Myocyte (in vitro differentiated cells): ENCODE measurements at places on chromosomes 16 and 17. TPM values are rescaled to one million over a fixed set of nuclear protein-coding genes. Genes with fewer than 3 reads are reported as not detected.

Gene CIBAR2
- total RNA-seq = not detected in 2 replicates

Gene KRTAP4-9
- total RNA-seq = not detected in 2 replicates

Gene SLC2A4
- total RNA-seq = 20.0 and 28.3 TPM in 2 replicates

Gene KIF18B
- 0.03 TPM in 1 of 2 replicates, not detected in the other for total RNA-seq

Gene VAT1L
- not detected in 2 replicates for total RNA-seq

Gene AARSD1
- total RNA-seq = 30.6 and 38.4 TPM in 2 replicates

Gene CCL7
- not detected in 2 replicates for total RNA-seq

- DNase-seq = no peak
Measured at GRCh38 chr16:1793578-1794220, at the start of gene IGFALS. TSS of gene IGFALS (minus strand) at chr16:1793705. CDS start at chr16:1793652, 53 bp downstream.

GRCh38 chr17:49573510-49574322, 2.0 kb upstream of the NXPH3 start:
- no peak for DNase-seq

GRCh38 chr17:59186850-59187249, 23.0 kb upstream of the SMG8 start:
- no peak for DNase-seq

DNA sequence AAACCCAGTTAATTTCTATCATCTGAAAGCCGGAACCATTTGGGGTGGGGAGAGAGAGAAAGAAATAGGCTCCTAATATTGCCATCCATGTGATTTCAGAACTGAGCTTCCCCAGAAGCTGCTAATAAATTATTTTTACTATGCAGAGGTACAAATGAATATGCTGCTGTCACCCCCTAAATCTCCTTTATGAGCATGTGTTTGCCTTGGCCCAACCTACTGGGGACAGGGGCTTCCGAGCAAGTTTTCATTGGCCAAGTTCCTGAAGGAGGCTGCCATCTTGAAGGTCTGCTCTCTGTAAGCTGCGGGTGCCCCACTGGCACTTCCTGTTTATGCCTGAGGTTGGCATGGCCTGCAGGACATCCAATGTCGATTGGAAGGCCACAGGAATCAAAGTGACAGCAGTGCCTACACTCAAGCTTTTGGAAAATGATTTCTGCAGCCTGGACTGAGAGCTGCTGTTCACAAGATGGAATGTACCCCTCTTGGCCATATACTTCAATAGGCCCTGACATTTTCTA, 194.7 kb downstream of the XYLT1 start:
- DNase-seq = no peak

GRCh38 chr16:1471569-1472194, 3.1 kb downstream of the CLCN7 start:
- no peak for DNase-seq

GRCh38 chr16:27723711-27724481, 174.0 kb downstream of the KATNIP start:
- DNase-seq = peak; percentile 69

- DNase-seq = no peak
Measured at GRCh38 chr17:78725448-78726021, 56.5 kb downstream of the CYTH1 start.

DNA sequence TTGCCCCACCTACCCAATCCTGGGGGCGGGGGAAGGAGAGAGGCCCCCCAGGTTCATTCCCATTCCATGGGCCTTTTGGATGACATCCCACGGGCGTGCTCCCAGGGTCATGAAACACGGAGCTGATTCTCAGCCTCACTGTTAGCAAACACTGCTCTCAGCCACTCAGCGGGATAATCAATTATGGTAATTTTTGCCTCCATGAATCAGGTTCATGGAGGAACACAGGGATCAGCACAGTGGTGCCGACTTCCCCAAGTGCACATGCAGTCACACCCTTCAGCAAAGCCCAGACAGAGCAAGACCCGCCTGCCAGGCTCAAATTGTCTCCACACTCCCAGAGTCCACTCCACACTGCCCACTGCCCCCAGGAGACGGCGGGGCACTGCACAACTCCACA, 164.6 kb downstream of the ENGASE start:
- DNase-seq = no peak

- DNase-seq = no peak
Measured at GRCh38 chr16:2702871-2703745, 16.9 kb downstream of the PRSS27 start.

DNA sequence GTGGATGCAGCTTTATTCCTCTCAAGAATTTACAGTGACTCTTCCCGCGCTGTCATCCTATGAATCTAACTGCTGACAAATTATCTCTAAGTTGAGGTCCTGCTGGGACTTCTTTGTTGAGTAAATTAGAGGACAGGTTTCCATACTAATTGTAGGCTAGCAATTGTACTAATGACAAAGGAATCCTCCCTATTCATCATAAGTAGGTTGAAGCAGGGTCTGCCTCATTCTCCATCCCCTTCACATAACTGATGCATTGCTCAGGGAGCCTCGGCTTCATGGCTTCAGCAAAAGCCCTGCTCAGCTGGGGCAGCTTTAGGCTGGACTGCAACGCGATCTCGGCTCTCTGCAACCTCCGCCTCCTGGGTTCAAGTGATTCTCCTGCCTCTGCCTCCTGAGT, 83.1 kb upstream of the IRX6 start:
- no peak for DNase-seq

GRCh38 chr16:82506692-82507670, 119.8 kb upstream of the CDH13 start:
- DNase-seq = peak; percentile 55

DNA sequence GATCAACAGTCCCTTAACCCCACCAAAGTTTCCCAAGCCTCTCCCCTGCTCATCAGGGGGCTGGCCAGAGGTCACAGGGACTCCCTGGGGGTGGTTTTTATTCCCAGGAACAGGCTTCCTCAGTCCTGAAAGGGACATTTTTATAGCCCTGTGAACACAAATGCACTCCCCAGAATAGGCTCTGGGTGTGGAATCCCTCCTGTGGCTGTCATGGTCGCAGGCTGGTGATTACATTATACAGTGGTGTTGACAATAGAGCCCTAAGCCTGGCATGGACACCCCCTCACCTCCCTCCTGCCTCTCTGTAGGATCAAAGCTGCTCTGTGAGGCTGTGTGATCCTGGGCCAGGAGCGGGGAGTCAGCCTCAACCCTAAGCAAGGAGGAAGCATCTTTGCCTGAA, 1.4 kb upstream of the CA4 start:
- no peak for DNase-seq

DNA sequence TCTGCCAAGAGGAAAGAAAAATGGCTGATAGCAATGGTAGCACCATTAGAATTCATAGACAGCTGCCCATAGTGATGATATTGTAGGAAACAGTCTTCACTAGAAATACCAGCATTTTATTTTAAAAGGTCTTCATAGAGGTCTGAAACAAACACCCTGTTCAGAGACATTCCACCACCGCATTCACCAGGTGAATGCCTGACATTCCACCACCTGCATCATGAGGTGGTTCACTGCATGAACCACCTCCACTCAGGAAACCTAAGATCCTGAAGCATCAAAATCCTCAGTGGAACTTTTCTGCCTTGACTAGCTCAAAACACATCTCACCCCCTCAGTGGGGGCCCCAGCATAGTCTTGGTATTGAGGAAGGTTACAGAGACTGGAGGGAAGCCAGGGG, 91.5 kb upstream of the COX10 start:
- no peak for DNase-seq

GRCh38 chr16:71402007-71402406, 39.8 kb downstream of the TLE7 start:
- no peak for DNase-seq

DNA sequence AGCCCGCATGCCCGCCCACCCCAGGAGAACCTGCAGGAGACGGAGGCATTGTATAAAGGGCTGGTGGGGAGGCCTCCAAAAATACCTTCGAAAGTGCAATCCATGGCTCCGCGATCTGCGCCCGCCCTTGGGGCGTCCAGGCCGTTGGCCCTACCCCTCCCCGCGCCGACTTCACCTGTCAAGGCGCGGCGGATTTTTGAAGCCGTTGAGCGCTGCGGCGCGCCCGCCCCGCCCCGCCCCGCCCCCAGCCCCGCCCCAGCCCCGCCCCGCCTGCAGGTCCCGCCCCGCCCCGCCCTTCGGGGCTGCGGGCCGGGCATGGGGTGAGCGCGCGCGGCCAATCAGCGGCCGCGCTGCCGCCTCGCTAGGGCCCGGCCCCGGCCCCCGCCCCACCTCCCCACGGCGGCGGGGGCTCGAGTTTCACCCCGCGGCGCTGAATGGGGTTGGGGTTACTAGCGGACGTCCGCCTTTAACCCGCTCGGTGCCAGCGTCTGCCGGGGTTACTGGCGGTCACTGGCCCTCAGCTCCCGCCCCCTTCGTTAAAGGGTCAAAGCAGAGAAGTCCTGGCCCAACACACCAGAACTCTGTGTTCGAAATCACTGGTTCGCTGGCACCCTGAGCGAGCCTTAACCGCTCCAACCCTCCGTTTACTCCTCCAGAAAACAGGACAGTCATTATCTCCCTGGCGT, 13.2 kb downstream of the SREBF1 start:
- peak; percentile 93 for DNase-seq

GRCh38 chr16:50821586-50821985, 79.7 kb downstream of the CYLD start:
- no peak for DNase-seq
